RWPE1 (cell line): ENCODE measurements at places on chromosomes 7 and 10.
A peak's percentile ranks its signal among the peaks of the same experiment; 100 is the strongest.

DNA sequence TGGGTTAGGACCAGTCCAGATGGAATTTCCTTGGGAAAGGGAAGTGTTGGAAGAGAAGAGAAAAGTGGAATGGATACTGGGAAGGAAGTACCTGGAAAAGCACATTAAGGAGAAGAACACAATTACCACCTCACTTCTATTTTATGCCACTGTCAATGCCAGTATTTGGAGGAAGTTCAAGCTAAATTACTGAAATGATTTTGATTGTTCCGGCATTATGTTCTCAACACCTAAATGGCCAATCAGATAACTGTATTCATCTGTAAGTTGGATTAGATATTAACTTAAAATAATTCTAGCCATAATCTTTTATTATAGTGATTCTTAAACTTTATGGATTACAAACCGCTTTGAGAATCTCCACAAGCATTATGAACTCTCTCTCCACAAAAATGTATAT is 7.3 kb downstream of the NPVF start:
- no peak for DNase-seq

GRCh38 chr10:61837755-61838171 is 63.7 kb upstream of the ARID5B start:
- no peak for DNase-seq

DNA sequence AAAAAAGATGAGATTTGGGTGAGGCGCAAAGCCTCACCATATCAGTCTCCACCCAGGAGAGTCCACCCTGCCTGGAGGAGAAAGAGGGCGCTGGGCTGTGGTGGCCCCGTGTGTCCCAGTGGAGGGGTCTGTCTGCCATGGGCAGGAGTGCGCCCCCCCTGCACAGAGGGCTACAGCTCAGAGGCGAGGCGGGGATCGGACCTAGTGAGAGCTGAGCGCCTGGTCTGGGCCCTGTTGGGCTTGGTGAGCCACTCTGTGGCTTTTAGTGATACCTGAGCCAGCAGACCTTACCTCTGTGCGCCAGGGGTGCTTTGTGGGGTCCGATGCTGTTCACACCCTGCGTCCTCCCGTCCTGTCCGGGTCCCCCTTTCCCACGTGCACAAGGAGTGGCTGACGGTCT is 25.9 kb upstream of the GNA12 start:
- DNase-seq = no peak

GRCh38 chr10:70588859-70589570 is 13.5 kb downstream of the PRF1 start:
- no peak for DNase-seq

- no peak for DNase-seq
These were observed 470.7 kb upstream of the MKI67 start for GRCh38 chr10:128596906-128597305.

DNA sequence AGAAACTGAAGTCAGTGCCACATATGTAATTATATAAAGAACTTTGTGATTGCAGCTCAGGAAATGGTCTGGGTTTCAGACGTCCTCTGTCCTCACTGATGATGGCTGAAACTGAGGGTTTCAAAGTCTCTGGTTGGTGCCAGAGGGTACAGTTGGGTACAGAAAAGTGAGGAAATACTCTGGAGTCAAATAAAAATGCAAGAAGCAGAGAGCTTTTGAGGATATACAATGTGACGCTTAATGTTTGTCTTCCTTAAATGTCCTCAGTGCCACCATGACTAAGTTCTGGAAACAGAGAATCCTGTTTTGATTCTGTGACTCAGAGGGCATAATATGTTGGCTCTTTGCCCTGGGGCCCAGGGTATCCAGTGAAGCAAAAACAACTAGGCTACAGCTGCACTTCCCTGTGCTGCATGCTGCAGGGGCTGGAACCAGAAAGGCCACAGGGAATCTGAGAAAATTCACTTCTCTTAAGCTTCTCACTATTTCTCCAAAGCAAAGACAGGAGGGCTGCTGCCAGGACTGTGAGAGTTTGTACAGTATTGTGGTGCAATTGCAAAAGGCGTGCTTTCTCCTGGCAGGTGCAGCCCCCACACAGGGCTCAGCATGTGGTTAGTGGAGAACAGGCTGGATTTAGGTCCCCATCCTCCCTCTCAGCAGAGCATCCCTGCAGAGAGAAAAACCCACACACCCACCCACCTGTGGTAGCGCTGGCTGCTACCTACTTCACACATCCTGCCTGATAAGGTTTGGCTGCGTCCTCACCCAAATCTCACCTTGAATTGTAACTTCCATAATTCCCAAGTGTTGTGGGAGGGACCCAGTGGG is 169.5 kb upstream of the SVIL start:
- peak; percentile 86 for DNase-seq

DNA sequence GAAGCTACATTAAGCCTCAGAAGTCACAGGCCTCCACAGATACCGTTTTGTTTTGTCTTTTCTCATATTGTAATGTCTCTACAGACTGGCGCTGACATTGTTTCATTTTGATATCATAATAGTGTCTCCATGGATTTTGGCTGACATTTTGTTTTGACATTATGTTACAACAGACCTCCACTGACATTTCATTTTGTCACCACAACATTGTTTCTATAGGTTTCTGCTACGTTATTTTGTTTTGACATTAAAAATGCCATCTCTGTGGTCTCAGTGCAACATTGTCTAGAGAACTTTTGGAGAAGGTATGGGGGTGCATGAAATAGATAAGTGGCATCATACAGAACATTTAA is 666.8 kb downstream of the PARD3 start:
- DNase-seq = no peak

- no peak for DNase-seq
These were observed 165.7 kb upstream of the AHR start for GRCh38 chr7:17132726-17133125.

- DNase-seq = no peak
These were observed 745.2 kb downstream of the AUTS2 start for GRCh38 chr7:70343519-70343918.

DNA sequence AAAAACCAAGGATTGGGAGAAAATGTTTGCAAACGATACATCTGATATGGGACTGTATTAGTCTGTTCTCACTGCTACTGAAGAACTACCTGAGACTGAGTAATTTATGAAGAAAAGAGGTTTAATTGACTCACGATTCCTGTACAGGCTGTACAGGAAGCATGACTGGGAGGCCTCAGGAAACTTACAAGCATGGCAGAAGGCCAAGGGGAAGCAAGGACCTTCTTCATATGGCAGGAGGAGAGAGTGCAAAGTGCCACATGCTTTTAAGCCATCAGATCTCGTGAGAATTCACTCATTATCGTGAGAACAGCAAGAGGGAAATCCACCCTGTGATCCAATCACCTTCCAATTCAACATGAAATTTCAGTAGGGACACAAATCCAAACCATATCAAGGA is 11.0 kb downstream of the ZNF713 start:
- no peak for DNase-seq

- DNase-seq = no peak
These were observed 37.1 kb downstream of the WIPI2 start for GRCh38 chr7:5226921-5227785.

DNA sequence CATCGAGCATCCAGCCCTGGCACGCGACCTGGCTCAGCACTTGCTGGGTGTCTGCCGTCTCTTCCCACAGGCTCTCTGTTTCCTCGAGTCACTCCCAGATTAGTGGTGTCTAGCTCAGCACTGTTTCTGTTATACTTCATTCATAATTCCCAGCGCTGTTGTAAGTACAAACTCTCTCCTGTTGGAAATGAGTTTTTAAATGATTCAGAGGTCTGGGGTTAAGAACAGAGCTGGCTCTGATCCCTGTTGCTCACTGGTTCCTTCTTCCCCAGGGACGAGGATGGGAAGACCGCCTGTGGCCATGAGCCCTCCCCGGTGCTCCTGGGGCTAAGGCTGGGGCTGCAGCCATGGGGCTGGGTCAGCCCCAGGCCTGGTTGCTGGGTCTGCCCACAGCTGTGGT is 17.3 kb upstream of the C10orf95 start:
- DNase-seq = no peak

DNA sequence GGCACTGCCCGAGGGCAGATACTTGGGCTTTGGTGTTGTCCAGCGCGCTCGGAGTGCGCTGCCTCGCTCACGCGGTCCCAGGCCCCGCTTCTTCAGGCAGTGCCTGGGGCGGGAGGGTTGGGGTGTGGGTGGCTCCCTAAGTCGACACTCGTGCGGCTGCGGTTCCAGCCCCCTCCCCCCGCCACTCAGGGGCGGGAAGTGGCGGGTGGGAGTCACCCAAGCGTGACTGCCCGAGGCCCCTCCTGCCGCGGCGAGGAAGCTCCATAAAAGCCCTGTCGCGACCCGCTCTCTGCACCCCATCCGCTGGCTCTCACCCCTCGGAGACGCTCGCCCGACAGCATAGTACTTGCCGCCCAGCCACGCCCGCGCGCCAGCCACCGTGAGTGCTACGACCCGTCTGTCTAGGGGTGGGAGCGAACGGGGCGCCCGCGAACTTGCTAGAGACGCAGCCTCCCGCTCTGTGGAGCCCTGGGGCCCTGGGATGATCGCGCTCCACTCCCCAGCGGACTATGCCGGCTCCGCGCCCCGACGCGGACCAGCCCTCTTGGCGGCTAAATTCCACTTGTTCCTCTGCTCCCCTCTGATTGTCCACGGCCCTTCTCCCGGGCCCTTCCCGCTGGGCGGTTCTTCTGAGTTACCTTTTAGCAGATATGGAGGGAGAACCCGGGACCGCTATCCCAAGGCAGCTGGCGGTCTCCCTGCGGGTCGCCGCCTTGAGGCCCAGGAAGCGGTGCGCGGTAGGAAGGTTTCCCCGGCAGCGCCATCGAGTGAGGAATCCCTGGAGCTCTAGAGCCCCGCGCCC is at the start of gene NPY:
TSS of gene NPY (plus strand) at position 294 of the 802 bp plus-strand sequence. CDS start 1,051 bp downstream, outside the sequence.
- DNase-seq = no peak

- DNase-seq = peak; percentile 9
These were observed 128.3 kb downstream of the NEBL start for GRCh38 chr10:20768843-20769242.

DNA sequence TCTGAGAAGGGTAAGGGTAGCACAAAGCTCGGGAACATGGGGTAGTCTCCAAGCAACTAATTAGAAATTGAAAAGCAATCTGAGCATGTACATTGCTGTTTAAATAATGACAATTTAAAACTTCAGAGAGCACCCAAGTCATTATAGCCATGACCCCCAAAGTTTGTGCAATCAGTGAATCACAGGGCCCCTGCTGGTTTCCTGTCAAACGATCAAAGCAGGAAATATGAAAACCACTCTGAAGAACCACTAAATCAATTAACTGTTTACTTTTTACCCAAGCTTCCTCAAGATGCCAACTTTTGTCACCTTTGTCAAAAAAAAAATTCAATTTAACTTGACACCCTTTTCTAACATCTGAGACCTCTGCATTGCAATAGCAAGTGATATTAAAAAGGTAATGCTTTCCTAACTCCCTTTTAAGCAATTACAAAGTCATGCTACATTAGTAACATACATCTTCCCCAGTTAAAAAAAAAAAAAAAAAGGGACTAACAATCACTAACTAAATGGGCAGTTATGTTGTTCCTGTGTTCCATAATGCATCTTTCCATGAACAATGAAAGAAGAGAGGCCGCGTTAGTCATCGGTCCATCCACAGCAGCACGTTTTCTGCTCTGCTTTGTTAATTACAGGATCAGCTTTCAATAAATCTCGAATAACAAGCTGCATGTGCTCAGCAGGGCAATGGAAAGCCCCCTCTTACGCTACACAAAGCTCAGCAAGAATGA is 80.6 kb downstream of the ETV1 start:
- no peak for DNase-seq

DNA sequence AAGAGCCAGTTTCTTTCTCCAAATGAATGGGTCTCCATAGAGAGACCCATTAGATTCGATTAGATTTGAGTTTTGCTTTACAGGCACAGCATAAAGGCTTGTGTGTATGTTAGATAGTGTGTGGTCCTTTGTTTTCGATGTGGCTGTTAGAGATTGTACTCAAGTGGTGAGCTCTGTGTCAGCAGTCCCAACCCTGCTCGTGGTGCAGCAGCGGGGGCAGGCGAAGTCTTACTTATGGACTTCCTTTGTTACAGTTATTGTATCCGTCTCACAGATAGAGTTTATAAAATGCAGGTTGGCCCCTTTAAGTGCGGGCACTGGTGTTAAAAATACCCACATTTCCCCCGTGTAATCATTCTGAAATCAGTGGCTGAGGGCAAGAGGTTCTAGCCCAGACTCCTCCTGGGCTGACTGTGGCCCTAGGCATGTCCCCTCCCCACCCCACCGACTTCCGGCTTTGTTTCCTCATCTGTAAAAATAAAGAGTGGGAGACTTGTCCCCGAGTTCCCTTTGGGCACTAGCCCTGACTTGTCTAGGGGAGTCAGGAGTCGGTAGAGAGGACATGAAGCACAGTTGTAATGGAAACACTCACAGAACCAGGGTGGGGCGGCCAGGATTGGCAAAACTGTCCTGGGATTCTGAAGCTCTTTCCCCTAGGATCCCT is 28.6 kb downstream of the MTURN start:
- peak; percentile 63 for DNase-seq

GRCh38 chr7:87013840-87014190 is 45.6 kb downstream of the ELAPOR2 start:
- no peak for DNase-seq

- DNase-seq = no peak
These were observed 24.9 kb downstream of the CYP2W1 start for GRCh38 chr7:1007901-1008300.

DNA sequence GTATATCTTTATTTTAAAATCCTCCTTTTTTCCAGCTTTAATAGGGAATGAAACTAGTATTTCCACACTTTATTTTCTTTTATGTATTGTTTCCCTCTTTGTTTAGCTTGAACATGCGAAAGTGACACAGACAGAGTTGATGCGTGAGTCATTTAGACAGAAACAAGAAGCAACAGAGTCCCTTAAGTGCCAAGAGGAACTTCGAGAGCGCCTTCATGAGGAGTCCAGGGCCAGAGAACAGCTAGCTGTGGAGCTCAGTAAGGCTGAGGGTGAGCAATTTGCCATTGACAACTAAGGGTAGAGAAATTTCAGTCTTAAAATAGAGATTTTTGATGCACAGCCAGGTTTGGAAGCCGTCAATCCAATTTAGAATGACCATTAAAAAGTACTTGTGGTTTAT is 73.1 kb downstream of the CYP51A1 start:
- DNase-seq = peak; percentile 20

- DNase-seq = no peak
These were observed 1.6 kb upstream of the MARVELD1 start for GRCh38 chr10:97711640-97712572.

- peak; percentile 20 for DNase-seq
These were observed 130.4 kb upstream of the GHITM start for GRCh38 chr10:84008878-84009277.

DNA sequence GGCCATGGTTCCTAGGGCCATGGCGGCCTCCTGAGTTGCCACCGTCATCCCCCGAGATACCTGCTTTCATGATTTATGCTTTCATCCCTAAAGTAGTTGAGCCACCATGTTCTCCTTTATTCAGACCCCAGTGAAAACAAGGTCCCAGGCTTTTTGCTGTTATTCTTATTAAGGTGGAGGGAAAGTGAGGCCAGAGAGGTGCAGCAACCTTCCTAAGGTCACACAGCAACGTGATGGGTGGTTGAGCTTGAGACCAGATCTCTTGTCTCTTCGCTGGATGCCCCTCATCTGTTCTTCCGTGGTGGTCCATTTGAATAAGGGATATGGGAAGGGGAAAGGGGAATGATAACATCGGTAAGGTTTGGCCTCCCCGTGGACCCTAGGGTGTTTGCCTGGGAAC is 142.2 kb downstream of the C10orf105 start:
- DNase-seq = no peak
